ENCODE measurements at places on chromosomes 16 and 17. TPM values are rescaled to one million over a fixed set of nuclear protein-coding genes. Genes with fewer than 3 reads are reported as not detected.

The MED1 gene
- 12.7 TPM for total RNA-seq

The JPH3 gene
- total RNA-seq = not detected

The PLXDC1 gene
- 1.4 TPM for total RNA-seq

The CSH1 gene
- not detected for total RNA-seq

The KRT33A gene
- not detected for total RNA-seq

The GSG1L gene
- not detected for total RNA-seq

The TNS4 gene
- total RNA-seq = not detected

GRCh38 chr17:49776551-49777300, 11.8 kb upstream of the KAT7 start:
- DNase-seq = no peak

- DNase-seq = peak; percentile 69
Observed at GRCh38 chr17:79933863-79934652, 94.8 kb upstream of the CBX4 start.

- peak; percentile 78 for DNase-seq
Observed at GRCh38 chr17:7589891-7590691, at the start of gene SOX15. Gene SOX15, minus strand, starts transcription at chr17:7590094. Its CDS starts 418 bp downstream, at chr17:7589676.

- no peak for DNase-seq
Observed at GRCh38 chr17:42431758-42432161, 8.7 kb upstream of the CAVIN1 start.

GRCh38 chr17:41511116-41511515, 5.7 kb upstream of the KRT13 start:
- DNase-seq = no peak

GRCh38 chr17:80884811-80885210, 106.8 kb upstream of the CHMP6 start:
- DNase-seq = no peak

GRCh38 chr17:54191261-54191660, 368.5 kb downstream of the KIF2B start:
- DNase-seq = no peak

DNA sequence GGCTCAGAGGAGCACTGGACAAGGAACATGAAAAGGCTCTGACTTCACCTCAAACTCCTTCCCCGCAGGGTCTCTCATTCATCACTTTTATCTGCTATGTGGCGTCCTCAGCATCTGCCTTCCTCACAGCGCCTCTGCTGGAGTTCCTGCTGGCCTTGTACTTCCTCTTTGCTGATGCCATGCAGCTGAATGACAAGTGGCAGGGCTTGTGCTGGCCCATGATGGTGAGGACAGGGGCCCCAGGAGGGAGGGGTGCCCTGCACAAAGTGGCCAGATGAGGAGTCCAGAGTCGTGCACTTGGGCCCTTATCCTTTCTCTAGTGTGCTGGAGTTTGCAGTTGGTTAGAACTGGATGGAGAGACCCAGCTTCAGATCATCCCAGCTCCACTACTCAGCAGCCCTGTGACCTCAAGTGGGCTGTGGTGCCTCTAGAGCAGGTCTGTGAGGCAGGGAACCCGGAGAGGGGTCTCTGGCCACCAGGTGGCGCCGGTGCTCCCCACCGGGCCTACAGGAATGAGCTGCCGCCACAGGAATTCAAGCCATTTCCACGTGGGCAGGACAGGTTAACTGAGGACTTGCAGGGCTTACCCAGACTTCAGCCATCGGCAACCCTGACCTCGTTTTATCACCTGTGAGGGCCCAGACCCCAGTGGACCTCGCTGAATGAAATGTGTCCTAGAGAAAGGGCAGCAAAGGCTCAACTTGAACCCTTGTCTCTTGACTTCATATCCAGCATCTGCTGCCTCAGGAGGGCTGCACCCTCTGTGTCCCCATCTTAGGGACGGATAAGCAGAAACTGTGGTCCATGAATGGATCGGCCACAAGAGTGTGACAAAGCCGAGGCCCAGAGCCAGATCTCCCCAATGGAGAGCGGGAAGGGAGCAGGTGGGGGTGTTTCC, 4.0 kb downstream of the CMTM3 start:
- DNase-seq = peak; percentile 81
